Stimulated activated CD4-positive, alpha-beta T cell treated with anti-CD3 and anti-CD28 coated beads, TNF-alpha, amount 100 ng/mL, for 4 hours (primary cell): ENCODE measurements at places on chromosomes 4 and X.

- peak; percentile 1 for DNase-seq
Observed at GRCh38 chrX:132737743-132738142, 220.7 kb downstream of the HS6ST2 start.

DNA sequence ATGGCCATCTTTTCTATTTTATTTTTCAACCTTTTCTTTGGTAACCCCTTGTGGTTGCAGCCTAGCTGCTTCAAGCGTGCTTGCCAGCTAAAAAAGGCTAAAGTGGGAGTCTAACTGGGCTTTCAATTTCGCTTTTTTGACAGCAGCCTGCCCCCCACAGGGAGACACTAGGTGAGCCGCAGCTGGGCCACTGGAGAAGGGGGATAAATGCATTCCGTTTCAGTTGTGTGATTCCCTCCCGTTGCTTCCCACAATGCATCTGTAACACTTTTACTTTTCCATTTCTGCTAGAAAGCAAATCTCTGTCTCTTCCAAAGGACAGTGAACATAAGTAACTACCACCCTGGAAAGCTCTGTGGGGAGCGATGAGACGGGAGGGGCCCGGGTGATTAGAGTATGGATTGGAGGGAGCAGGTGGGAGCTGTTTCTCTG, 86.3 kb upstream of the RAPGEF2 start:
- no peak for DNase-seq

GRCh38 chrX:120000490-120001246, 57.1 kb upstream of the NKAP start:
- DNase-seq, result no peak

DNA sequence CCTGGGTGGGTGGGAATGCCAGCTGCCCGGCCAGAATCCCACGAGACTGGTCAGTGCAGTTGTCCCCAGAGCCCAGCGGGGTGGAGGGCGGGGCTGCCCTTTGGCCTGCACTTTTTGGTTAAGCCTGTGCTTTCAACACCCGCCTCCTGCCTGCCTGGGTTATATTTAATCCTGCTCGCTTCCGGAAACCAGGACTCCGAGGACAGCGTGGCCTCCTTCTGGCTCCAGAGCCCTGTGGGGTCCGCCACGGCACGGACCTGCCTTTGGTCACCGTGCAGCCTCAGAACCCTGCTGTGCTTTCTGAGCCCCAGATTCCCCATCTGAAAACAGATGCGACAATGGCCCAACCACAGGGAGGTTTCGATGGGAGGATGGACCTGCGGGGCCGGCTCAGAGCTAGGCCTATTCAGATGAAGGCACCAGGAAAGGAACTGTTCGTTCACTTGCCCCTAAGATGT, 29.4 kb upstream of the KIAA0232 start:
- DNase-seq, result no peak

GRCh38 chrX:135531813-135532212, 11.4 kb downstream of the INTS6L start:
- no peak for DNase-seq

- no peak for DNase-seq
Observed at GRCh38 chr4:7742807-7743280, 196.8 kb downstream of the AFAP1 start.

DNA sequence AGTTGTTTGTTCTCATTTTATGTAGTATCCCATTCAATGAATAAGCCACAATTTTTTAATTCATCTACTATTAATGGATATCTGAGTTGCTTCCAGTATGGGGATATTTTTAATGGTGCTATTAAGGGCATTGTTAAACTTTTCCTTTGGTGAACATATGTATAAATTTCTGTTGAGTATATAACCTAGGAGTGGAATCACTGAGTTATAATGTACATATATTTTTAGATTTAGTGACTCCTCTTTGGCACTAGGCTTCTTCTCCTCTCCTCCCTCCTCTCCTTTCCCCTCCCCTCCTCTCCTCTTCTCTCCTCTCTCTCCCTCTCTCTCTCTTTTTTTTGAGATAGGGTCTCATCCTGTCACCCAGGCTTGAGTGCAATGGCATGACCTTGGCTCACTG, 26.4 kb downstream of the RBM47 start:
- no peak for DNase-seq

- DNase-seq, result no peak
Observed at GRCh38 chrX:109614951-109615350, 10.0 kb downstream of the KCNE5 start.

DNA sequence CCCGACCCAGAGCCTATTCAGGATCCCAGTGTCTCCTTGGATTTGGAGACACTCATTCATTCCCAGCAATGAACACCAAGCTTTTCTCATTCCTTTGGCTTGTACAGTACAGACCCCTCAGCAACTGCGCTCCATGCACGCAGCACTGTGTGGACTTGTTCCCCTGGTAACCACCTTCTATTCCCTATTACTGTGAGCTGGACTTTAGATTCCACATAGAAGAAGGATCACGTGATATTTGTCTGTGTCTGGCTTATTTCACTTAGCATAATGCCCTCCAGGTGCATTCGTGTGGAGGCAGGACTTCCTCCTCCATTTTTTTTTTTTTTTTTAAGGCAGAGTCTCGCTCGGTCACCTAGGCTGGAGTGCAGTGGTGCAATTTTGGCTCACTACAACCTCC, 106.4 kb downstream of the PHKA2 start:
- no peak for DNase-seq

GRCh38 chr4:168549143-168549542, 52.3 kb downstream of the PALLD start:
- DNase-seq, result no peak

DNA sequence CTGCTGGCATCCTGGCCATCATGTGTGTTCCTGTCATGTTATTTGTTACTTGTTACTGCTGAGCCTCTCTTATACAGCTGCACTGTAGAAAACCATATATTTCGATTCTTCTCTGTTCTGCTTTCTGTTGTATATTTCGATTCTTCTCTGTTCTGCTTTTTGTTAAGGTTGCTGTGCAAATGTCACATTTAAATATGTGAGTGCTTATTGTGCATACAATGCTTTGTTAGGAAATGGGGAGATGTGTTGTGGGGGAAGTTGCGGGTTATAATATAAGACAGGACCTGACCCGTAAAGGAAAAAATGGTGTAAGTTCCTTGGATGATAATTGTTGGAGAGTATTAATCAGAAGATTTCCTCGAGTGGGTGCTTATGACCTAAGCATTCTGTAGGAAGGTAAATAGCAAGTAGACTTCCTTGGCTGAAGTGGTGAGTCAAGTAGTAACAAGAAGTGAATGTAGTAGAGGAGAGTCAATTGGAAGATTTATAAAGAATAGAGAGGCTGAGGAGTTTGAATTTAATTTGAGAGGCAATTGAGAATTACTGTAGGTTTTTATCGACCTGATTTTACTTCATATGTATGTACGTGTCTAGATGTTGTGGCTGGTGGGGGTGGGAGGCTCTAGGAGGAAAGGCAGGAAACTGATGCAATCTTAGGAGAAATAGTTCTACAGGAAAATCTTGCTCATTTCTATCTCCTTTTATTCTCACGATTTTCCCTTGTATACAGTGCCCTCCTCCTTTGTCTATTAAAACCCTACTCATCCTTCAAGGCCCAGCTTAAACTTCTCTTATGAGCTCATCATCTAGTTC, 8.5 kb downstream of the OGT start:
- no peak for DNase-seq

DNA sequence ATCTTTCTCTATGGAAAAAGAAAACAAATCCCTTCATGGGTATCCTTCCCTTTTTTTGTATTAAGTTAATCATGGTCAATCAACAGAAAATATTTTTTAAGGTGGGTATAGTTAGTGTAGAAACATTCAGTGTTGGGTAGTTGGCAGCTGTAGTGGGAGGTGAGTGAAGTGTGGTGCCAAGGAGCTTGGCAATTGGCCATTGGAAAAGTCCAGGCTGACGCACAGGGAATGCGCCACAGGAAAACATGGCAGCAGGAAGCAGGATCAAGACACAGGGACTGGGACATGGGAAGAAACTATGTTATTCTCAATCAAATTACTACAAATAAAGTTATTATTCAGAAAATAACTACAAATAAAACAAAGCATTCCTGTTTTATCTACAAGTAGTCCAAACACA, 20.0 kb downstream of the PALLD start:
- no peak for DNase-seq
